ENCODE measurements at places on chromosomes 5 and 9.

- peaks cover 59% of the 10 kb centered on the region for H3K4me1 ChIP-seq
- H3K36me3 ChIP-seq: peaks cover 55% of the 10 kb centered on the region
These were observed 6.3 kb downstream of the C5orf15 start for GRCh38 chr5:133962131-133962530.

- no peaks in the 10 kb centered on the region for H3K27me3 ChIP-seq
- no peak overlapping the region for H3K4me3 ChIP-seq
- DNase-seq: no peak
- H3K4me1 ChIP-seq: no peaks in the 10 kb centered on the region
These were observed 936.6 kb downstream of the NR2F1-AS1 start for GRCh38 chr5:92644266-92644886.

DNA sequence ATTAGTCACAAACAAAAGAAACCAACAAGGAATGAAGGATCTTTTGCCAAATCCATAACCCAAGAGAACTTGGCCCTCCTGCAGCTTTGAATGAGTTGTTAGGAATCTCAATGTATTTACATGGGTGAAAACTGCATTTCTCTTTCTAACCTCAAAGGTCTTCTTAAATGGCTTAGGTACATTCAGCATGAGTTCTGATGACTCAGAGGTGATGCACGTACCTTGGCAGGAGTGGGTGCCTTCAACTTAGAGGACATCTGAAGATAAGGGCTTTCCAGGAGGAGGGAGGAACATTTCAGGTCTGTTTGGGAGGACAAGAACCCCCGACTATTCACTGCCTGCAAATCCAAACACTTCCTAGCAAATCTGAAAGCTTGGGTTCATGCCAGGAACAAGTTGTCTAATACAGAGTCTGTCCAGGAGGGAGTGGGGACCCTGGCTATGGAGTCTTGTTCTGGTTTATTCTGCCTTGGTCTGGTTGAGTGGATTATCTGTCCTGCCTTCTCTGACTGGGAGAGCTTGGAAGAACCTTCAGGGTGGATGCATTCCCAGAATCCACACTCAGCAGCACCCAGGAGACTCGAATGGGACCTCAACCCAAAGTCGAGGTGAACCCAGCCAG lies 65.7 kb downstream of the IRX2 start:
- no peaks in the 10 kb centered on the region for H3K36me3 ChIP-seq
- DNase-seq: no peak
- no peak overlapping the region for H3K4me3 ChIP-seq

DNA sequence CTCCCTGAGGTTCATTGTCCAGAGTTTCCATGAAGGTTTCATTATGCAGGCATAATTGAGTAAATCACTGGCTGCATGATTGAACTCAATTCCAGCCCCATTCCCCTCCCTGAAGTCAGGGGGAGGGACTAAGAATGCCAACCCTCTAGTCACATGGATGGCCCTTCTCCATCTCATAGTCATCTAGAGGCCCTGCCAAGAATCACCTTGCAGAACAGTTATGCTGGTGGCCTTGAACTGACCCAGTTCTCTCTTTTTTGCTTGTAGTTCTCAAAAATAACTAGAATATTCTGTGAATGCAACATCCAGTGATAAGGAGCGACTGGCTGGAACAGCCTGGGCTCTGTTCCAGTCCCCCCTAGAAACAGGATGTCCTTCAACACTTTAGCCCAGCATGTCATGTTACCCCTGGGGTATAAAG lies 31.7 kb downstream of the SLC35A4 start:
- H3K4me1 ChIP-seq: peaks cover 4% of the 10 kb centered on the region
- no peak overlapping the region for H3K27ac ChIP-seq
- DNase-seq: no peak
- no peak overlapping the region for H3K4me3 ChIP-seq
- H3K27me3 ChIP-seq: peaks cover 13% of the 10 kb centered on the region

GRCh38 chr5:150523472-150524350 lies 15.8 kb downstream of the NDST1 start:
- DNase-seq: no peak
- H3K36me3 ChIP-seq: no peaks in the 10 kb centered on the region
- no peaks in the 10 kb centered on the region for H3K27me3 ChIP-seq
- no peak overlapping the region for H3K4me3 ChIP-seq

GRCh38 chr5:76544268-76544926 lies 78.8 kb downstream of the F2RL2 start:
- no peaks in the 10 kb centered on the region for H3K27me3 ChIP-seq
- peaks cover 70% of the 10 kb centered on the region for H3K4me1 ChIP-seq
- peak overlapping the region; percentile 95 for H3K27ac ChIP-seq
- no peaks in the 10 kb centered on the region for H3K36me3 ChIP-seq
- peak overlapping the region; percentile 55 for H3K4me3 ChIP-seq

DNA sequence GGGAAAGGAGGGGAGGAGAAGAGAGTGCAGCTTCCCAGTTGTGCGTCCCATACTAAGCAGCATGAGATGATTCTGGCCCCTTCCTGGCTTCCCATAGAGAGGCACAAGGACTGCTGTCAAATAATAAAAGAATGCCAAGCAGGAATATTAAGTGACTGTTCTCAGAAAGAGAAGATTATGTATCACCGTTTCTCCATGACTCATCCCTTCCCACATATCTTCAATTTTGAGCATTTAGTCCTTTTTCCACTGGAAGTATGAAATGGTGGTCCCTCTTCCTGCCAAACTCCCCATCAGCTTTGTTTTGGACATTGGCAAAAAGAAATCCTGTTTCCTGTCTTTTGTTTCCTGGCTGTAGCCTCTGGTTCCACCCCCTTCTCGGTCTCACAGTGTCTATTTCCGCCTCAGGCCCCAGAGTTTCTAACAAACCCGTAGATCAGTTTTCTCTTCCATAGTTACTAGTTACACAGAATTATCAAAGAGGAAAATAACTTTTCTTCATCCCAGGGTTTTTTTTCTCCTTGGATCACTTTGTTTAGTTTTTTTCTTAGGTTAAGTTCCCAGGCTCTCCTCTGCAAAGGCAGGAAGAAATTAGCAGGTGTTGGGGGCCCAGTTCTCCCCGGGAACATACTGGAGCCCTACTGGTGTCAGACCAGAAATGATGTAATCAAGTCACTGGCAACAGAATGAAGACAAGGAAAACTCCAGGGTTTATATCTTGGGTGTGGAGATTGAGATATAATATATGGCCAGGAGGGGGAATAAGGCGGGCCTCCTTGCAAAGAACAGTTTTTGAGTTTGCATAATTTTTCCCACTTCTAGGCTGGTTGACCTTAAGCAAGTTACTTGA lies 26.4 kb upstream of the ARHGAP26 start:
- no peaks in the 10 kb centered on the region for H3K36me3 ChIP-seq
- no peak for DNase-seq
- H3K4me1 ChIP-seq: peaks cover 8% of the 10 kb centered on the region
- no peak overlapping the region for H3K4me3 ChIP-seq
